ENCODE measurements at places on chromosomes 12 and 14.

DNA sequence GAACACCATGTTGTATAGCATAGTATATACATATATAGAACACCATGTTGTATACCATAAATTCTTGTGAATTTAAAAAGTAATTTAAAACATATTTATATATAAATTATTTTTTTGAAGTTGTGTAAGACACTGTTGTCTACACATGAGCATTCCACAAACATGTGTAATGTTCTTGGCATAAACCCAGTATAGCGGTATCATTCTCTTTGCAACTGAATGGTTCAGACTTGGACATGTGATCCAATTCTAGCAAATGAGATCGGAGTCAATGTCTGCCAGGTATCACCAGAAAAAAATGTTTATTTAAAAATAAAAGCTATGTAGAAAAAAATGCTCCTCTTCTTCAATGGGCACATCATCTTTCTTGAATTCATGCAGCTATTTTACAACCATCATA is 33.9 kb downstream of the CEP290 start:
- DNase-seq: no peak

GRCh38 chr14:35347323-35348043 is 55.3 kb downstream of the PSMA6 start:
- DNase-seq: peak; percentile 69

DNA sequence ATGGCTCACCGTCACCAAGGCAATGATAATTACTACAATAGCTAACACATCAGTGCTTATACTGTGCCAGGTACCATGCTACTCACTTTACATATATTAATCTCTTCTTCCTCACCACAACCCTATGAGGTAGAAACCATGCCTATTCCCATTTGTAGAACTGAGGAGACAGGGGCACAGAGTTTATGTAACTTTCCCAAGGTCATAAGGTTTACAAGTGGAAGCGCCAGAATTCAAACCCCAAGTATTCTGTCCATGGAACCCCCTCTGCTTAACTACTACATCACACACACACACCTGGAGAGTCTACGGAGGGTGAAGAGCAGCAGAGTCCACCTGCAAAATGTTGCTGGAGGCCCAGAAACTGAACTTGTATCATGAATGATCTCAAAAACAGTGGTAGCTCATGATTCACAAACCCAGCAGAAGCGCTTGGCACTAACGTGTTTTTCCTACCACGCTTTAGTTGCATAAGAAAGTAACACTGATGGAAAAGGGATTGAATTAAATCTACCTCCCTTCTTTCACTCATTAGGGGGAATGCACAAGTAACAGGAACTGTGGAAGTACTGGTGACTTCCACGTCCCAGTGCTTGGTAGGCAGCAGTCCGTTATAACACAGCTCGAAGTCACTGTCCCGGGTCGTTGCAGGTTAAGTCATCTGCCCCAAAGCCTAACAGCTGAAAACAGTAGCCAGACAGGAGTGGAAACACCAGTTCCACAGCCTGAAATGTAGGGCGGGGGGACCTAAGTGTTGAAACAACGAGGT is 2.0 kb downstream of the ITPR2 start:
- DNase-seq: no peak

GRCh38 chr14:63770187-63770807 is 42.4 kb upstream of the SGPP1 start:
- DNase-seq: peak; percentile 2

DNA sequence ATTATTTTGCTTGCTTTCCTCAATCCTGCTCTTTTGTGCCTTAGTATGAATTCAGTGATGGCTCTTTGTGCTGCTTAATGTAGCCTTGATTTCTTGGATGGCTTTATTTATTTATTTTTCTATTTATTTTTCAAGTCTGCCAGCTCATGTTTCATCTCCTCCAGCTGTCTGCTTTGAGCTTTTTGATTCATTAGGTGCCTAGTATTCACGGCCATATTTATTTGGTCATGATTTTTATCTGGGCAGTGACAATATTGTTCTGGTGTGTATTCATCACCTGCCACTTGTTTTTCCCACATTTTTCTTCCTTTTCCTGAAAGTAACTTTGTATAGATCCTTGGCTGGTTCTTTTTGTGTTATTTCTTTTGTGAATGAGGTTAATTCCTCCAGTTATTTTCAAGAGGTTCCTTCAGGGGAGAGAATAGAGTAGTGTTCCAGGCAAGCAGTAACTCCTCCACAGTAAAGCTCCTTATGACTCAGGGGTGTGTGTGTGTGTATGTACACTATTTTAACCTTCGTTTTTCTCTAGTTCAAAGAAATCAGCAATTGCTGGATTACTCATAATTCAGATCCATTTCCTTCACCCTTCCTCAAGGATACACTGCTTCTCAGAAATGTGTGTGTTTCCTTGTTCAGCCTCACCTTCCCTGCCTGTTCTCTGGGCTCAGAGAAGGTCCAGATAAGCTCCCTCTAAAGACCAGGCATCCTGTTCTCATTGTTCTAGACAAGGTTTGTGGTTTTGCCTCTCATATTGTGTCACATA is 51.6 kb upstream of the PMCH start:
- no peak for DNase-seq

- DNase-seq: peak; percentile 23
These were observed 93.2 kb downstream of the NKX2-1 start for GRCh38 chr14:36426836-36427235.

DNA sequence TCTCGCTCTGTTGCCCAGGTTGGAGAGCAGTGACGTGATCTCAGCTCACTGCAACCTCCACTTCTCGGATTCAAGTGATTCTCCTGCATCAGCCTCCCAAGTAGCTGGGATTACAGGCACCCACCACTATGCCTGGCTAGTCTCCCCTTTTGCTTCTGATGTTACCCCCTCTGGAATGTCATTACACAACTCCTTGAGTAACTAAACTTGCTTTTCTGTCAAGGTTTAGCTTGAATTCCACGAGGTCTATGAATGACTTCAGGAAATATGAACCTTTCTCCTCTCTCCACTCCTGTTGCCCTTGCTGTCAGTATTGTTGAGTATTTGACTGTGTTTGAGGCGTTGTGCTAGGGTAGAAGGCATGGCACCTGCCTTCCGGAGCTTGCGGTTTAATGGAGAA is 16.8 kb upstream of the RTRAF start:
- DNase-seq: no peak

GRCh38 chr12:10205220-10205807 is 7.4 kb upstream of the GABARAPL1 start:
- DNase-seq: no peak

- no peak for DNase-seq
These were observed 36.5 kb downstream of the SLC6A12 start for GRCh38 chr12:177336-177979.

DNA sequence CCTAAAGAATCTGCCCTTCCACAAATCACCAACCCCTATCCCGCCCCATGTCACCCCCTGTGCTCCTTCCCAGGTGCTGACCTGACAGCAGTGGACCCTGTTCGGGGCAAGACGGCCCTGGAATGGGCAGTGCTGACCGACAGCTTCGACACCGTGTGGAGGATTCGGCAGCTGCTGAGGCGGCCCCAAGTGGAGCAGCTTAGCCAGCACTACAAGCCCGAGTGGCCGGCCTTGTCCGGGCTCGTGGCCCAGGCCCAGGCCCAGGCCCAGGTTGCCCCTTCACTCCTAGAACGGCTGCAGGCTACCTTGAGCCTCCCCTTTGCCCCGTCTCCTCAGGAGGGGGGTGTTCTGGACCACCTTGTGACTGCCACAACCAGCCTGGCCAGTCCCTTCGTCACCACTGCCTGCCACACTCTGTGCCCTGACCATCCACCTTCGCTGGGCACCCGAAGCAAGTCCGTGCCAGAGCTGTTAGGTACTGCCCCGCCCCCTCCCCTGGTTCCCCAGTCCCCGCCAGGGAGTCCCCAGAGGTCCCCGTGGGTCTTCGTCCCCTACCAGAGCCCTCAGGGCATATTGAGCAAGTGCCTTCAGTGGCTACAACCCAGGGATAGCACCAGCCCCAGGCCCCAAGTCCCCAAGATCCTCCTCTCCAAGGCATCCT is 2.7 kb downstream of the ANKRD33 start:
- no peak for DNase-seq

- no peak for DNase-seq
These were observed 8.0 kb downstream of the IFT43 start for GRCh38 chr14:75993567-75994041.

DNA sequence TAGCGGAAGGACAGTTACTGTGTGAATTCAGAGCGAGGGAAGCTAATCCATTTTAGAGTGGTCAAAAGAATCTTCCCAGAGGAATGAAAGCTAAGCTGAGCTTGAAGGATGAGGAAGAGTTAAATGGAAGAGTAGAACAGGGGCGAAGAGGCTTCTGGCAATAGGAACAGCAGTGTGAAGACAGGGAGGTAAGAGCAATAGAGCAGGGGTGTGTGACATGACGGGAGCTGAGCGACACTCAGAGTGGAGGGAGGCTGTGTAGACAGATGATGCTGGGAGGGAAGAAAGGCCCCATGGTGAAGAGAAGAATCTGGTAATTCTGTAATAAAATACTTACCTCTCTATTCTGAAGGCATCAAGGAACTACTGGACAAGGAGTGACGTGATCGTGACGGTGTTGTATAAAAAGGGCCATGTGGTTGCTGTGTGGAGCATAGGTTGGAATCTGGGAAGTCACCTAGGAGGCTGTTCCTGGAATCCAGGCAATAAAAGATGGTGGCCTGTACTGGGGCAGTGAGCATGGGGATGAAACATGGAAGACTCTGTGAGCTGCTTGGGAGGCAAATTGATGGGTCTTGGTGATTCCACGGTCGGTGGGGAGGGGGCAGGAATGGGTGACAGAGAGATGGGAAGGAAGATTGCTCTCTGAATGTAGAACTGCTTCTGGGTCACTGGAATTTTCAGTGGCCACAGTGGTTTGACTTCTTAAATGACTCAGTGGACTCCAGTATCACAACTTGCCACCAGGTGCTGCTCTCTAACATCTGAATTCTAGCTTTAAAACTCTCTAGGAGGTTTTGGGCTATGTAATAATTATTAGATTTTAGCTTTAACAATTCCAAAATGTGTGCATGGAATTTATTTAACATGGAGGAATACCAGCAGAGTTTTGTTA is 164.1 kb downstream of the ATP23 start:
- no peak for DNase-seq

GRCh38 chr12:105292705-105293104 is 37.8 kb upstream of the C12orf75 start:
- DNase-seq: no peak

DNA sequence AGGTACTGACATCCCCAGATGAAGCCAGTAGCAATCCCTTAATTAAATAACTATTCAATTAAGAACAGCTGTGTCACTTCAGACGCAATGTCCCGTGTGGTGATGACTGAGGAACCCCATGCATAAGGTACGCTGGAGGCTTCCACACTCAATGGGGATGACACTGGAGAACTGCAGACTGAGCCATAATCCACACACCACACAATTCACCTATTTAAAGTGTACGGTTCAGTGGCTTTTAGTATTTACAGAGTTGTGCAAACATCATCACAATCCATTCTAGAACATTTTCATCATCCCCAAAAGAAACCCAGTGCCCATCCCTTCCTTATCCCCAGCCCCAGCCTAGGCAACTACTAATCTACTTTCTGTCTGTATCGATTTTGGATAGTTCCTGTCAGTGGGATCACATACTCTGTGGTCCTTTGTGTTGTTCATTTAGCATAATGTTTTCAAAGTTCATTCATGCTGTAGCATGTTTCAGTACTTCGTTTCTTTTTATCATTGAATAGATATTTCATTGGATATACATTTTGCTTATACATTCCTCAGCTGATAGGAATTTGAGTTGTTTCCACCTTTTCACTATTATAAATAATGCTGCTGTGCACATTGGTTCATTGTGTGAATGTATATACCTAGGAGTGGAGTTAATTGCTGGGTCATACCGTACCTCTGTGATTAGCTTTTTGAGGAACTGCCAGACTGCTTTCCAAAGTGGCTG is 61.1 kb downstream of the NINJ2 start:
- DNase-seq: peak; percentile 70

- DNase-seq: no peak
These were observed 8.1 kb upstream of the LRRK2 start for GRCh38 chr12:40216516-40217288.

- no peak for DNase-seq
These were observed 162.8 kb upstream of the SLC38A2 start for GRCh38 chr12:46535376-46535775.

GRCh38 chr12:56718149-56718548 is 7.0 kb downstream of the NACA start:
- no peak for DNase-seq

DNA sequence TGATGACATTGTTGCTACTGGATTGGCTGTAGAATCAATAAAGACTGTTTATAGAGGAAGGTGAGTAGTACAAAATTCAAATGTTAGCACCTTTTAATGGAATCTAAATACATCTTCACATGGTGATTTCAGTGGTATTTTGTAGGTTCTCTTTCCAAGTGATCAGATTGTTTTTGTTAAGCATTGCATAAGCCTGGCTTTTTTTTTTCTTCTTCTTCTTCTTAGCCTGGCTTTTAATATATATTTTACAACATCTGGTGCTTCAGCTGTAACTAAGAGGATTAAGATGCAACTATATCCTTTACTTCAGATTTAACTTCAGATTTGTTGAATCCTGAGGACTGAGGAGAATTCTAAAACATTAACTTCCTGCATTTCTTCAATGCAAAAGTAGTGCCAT is 57.3 kb upstream of the ATF1 start:
- DNase-seq: no peak

DNA sequence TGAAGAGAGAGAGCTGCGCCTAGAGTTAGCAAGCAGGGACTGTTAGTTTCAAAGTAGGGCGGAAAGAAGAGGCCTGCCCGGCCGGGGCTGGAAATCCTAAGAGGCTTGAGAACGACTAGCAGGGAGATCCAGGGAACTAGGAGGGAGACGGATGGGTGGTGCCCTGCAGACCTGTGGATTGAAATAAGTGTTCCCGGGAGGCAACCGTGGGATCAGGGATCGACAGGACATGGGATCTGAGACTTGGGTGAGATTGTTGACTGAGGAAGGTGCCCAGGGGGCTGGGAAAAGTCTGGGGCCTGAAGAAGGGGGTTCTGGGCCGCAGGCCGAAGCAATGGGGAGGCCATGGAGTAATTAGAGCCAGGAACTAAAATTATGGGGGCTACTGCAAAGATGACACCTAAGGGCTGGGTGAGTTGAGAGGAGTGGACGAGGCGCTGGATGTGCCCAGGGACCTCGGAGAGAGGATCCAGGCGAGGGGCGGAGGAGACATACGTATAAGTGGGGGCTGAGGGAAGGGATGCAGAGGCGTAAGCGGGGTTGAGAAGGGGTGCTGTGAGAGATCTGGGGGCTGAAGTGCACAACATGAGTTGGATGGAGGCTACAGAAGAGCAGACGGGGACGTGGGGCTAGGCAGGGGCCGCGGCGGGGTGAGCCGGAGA is 635 bp downstream of the LTA4H start:
- DNase-seq: peak; percentile 46

DNA sequence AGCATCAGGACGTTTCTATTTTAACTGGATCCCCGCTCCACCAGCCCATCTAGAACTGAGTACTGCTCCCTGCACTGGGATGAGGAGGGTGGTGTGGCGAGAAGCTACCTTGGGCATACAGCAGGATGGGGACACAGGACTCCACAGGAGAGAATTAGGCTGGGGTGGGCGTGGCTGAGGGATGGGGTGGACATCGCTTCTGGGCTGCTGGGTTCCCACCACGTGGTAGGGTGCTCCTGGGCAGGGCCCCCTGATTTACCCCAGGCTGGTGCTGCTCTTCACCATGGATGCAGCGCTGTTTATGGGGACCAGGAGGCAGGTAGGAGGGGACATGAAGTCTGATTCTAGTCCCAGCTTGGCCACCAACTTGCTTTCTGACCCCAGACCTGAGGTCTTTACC is 41.9 kb downstream of the VDR start:
- DNase-seq: no peak

All from NCI-H345 (cell line).